ENCODE measurements at places on chromosomes 5 and 9.

DNA sequence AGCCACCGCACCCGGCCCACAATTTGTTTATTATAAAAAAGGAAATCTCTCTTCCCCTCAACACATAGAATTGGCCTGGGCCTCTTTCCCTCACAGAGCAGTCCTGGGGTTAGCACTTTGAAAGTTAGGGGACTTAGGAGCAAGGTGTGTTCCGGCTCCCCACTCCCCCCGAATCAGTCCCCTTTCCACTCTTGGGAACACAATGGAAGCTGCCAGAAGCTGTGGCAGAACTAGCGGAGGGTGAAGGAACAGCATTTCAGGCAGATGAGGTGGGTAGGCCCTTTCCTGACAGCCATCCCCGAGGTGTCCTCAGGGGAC is 16.4 kb upstream of the C5orf47 start:
- no peak for DNase-seq

- no peak for DNase-seq
Observed at GRCh38 chr5:91373006-91373405, 10.1 kb downstream of the ARRDC3 start.

DNA sequence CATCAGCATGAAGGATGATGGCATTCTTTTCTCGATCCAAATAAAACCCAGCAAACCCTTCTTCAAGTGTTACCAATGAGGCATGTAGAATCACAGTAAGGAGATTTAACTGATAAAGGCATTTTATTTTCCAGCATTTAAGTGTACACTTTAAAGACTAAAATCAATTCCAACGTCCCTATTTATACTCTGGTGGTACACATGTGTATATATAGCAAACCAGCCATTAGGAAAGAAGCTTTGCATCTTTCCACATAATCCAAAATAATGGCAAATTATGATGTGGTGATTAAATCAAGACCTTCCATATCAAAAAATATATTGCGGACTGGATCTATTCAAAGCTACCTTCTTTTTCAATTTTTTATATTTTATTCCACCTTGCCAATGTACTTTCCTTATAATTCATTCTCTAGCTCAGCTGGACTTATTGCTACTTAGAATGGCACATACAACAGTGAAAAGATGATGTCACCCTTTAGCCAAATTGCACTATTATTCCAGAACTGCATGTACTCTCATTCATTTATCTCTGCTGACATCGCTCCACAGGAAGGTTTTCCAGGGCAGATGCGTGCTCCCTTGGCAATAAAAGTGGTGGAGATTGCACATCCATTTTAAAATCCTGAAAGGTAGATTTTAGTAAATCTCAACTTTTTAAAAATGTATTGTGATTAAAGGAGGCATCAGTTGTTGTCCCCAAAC is 63.3 kb upstream of the SLC30A5 start:
- DNase-seq = peak; percentile 28

- DNase-seq = peak; percentile 83
Observed at GRCh38 chr9:70601000-70601951, 186.8 kb upstream of the KLF9 start.

- no peak for DNase-seq
Observed at GRCh38 chr5:98663521-98663920, 109.9 kb upstream of the RGMB start.

- DNase-seq = no peak
Observed at GRCh38 chr9:78909566-78909965, 612.6 kb downstream of the PSAT1 start.

- DNase-seq = no peak
Observed at GRCh38 chr5:126511961-126512360, 83.1 kb downstream of the ALDH7A1 start.

DNA sequence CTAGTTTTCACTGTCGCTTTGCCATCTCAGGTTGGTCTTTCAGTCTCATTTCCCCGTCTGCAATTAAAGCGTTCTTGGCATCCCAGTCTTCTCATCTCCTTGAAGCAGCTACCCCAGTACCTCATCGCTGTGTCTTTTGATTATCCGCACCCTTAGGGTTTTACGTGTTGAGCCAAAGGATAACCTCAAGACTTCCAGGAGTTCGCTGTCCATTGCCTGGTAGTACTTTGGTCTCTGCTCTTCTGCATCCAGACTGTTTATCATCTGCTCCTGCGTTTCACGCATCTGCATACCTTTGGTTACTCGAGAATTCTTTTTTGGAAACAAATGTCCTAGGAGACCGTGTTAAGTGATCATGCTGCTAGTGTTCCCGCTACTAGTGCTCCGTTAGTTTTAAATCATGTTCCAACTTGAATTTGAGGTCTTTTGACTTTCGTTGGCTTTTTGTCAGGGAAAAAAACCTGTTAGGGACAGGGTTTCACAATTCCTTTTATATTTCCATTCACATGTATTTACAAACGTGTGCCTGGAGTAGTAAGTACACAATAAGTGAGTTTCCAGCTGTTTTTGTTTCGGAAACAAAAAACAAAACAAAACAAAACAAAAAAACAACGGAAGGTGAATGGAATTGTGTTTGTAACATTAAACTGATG is 888 bp downstream of the RABGAP1 start:
- peak; percentile 19 for DNase-seq

GRCh38 chr5:68682400-68683160 is 411.2 kb upstream of the SLC30A5 start:
- peak; percentile 21 for DNase-seq

DNA sequence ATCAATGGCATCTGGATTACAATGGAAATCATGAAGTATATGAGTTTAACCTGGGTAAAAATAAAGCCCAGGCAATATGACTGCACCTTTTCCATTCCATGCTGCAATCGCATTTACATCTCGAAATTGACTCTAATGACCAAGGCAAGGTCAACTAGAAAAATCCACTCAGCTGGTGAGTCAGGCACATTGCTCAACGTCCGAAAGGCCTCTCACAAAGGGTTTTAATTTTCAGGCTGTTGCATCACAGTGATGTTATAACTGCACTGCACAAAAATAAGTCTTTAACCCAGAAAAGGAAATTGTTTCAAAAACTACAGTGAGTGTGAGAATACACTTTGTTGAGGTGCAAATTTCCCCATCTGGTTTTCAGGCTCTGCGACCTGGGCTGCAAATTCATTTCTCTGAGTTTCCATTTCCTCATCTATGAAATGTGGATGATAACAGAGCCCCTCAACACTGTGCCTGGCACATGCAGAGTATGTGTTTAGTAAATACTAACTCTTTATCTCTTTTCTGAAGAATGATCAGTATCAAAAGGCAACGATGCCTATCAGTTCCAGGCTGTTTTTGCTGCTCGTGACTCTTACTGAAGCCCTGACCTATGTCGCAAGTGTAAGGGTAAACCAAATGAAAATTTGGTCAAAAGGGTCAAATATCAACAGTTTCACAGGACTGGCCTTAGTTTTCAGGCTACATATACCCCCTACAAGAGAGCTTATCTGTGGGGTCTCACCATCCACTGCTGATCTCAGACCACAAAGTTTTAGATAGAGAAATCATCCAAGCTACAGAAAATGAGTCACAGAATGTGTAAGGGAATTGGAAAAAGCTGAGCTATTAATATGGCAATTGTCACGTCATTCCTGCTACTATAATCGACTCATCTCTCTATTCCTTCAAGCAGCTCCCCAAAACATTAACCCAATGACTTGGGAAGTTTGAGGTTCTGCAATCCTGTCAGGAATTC is 4.1 kb downstream of the NFIL3 start:
- peak; percentile 63 for DNase-seq

GRCh38 chr9:94065535-94065961 is 18.7 kb upstream of the PTPDC1 start:
- DNase-seq = peak; percentile 73

DNA sequence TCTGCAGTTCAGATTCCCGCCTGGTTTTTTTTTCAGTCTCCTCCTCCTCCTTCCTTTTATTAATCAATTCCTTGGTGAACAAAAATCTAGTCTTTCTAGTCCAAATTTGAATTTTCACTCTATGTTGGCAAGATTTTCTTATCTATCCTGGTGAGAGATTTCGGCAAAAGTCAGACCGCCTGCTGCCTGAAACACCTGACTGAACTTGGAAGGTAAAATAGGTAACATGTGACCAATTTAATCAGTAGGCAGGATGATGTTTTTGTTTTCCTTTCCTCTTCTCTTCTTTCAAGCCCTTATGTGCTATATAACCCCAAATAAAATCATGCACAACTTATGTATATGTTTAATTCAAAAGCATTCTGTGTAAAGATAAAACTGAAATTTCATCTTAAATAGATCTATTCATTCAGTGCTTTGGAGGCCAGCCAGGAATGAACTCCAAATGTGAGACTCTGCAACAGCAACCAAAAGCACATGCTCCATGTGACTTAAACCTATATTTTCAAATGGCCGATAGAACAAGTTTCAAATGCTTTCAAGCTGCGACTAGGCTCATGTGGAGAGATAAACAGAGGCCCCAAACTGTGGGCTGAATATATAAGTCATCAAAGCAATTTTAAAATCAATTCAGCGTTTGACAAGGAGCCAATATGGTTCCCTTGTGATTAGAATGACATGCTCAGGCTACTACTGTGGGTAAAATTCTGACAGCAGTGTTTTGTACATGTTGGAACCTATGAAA is 100.4 kb upstream of the SEMA6A start:
- DNase-seq = no peak

GRCh38 chr5:58188262-58188651 is 271.6 kb downstream of the PLK2 start:
- DNase-seq = peak; percentile 60

- no peak for DNase-seq
Observed at GRCh38 chr5:90446961-90447360, 27.6 kb downstream of the MBLAC2 start.

GRCh38 chr9:134837529-134837928 is 43.1 kb upstream of the FCN2 start:
- DNase-seq = no peak

- no peak for DNase-seq
Observed at GRCh38 chr5:116371935-116372334, 202.7 kb downstream of the SEMA6A start.

GRCh38 chr5:14444161-14444560 is 137.4 kb upstream of the OTULINL start:
- no peak for DNase-seq

GRCh38 chr9:34291023-34291422 is 38.0 kb downstream of the KIF24 start:
- DNase-seq = no peak

Data from SW480 (cell line).